ENCODE measurements at places on chromosomes 13 and 19. TPM values are rescaled to one million over a fixed set of nuclear protein-coding genes. Genes with fewer than 3 reads are reported as not detected.

The CDX2 gene
- total RNA-seq: not detected

The ADAT3 gene
- 13.4 TPM for total RNA-seq

The IFNL1 gene
- not detected for total RNA-seq

The KLHL1 gene
- total RNA-seq: not detected

The LAIR1 gene
- total RNA-seq: 1.9 TPM

The SIGLEC12 gene
- total RNA-seq: not detected

The ATP11A gene
- total RNA-seq: 22.8 TPM

The CALR3 gene
- not detected for total RNA-seq

DNA sequence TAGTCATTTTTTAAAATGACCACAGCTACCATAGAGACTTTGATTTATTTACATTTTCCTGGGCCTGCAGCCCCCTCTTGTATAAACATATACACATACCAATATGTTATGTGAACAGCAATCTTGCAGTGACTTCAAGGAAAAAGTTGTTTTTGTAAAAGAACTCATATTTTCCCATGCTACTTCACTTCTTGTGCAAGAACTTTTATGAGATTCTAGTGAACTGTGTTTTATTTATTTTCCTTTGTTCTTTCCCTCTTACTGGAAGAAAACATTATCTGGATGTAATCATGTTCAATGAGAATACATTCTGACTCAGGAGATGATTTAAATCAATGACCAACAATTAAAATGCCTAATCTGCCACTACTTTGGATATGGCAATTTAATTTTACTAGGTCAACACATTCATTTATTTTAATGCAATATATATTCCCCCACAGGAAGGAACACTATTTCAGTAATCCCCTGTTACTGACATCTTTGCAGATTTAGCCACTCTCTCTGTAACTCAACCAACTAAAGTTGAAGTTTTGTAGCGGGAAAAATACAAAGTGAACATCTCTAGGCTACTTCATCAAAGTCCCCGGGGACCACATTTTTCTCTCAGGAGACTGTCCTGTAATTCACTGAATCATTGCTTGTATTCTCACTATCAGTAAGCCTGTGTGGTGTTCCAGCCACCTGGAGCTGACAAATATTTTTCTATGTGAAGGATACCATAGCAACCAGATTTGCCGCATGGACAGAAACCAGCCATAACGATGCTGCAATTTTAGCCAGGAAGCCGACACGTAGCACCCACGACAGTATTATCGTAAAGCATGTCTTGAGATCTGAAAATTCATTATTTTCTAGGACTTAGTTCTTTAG lies 90.5 kb downstream of the STARD13 start:
- no peaks in the 10 kb centered on the region for H3K27me3 ChIP-seq
- no peaks in the 10 kb centered on the region for H3K36me3 ChIP-seq
- DNase-seq: no peak
- peaks cover 18% of the 10 kb centered on the region for H3K4me1 ChIP-seq
- peak overlapping the region; percentile 47 for H3K27ac ChIP-seq

DNA sequence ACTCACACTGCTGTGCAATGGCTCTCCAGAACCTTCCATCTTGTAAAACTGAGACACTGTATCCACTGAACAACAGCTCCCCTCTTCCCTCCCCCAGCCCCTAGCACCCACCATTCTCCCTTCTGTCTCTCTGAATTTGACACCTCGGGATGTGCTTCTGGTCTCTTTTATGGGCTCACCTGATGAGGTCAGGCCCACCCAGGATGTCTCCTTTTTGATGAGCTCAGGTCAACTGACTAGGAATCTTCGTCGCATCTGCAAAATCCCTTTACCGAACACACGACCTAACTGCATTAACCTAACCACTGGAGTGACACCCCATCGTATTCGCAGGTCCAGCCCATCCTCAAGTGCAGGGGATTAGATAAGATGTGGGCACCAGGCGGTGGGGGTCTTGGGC lies 73.9 kb downstream of the GNG7 start:
- DNase-seq: no peak
- peak overlapping the region; percentile 83 for H3K27ac ChIP-seq
- H3K36me3 ChIP-seq: no peaks in the 10 kb centered on the region
- H3K27me3 ChIP-seq: no peaks in the 10 kb centered on the region

DNA sequence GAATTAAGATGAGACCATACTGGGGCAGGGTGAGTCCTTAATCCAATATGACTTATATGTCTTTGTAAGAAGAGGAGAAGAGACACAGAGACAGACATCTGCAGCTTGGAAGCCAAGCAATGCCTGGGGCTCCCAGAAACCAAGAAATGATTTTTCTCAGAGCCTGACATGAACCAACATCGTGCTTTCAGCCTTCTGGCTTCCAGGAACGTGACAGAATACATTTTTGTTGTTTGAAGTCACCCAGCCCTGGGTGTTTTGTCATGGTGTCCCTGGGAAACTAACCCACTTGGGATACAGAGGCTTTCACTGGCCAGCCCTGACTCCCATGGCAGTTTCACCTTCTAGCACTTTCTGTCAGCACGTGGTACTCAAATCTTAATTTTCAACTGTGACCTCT lies 95.3 kb upstream of the SLC10A2 start:
- H3K4me3 ChIP-seq: no peak overlapping the region
- no peak for DNase-seq

DNA sequence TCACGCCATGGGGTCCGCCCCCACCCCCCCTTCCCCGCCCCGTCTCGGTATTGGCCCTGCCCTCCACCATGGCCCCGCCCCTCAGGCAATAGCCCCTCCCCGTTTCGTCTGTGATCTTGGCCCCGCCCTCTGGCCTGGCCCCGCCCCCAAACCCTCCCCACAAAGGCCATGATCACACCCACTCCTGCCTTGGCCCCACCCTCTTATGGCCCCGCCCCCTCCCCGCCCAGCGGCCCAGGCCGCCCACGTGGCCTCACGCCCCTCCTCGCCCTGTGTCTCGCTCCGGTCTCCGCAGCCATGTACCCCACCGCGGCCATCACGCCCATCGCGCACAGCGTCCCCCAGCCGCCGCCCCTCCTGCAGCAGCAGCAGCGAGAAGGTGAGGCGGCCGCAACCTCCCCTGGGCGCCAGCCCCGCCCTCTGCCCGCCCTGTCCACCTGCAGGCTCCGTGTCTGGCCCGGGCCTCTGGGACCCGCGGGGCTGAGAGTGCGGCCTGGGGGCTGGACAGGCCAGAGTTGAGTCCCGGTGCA lies 61.3 kb downstream of the CELF5 start:
- H3K36me3 ChIP-seq: no peaks in the 10 kb centered on the region
- peaks cover 55% of the 10 kb centered on the region for H3K27me3 ChIP-seq
- no peak overlapping the region for H3K27ac ChIP-seq
- DNase-seq: no peak
- peaks cover 17% of the 10 kb centered on the region for H3K4me1 ChIP-seq

- H3K27me3 ChIP-seq: no peaks in the 10 kb centered on the region
- no peak overlapping the region for H3K4me3 ChIP-seq
- H3K36me3 ChIP-seq: peaks cover 20% of the 10 kb centered on the region
- no peak overlapping the region for H3K27ac ChIP-seq
- DNase-seq: no peak
Measured at GRCh38 chr19:33199441-33200265, 5.5 kb downstream of the LRP3 start.

DNA sequence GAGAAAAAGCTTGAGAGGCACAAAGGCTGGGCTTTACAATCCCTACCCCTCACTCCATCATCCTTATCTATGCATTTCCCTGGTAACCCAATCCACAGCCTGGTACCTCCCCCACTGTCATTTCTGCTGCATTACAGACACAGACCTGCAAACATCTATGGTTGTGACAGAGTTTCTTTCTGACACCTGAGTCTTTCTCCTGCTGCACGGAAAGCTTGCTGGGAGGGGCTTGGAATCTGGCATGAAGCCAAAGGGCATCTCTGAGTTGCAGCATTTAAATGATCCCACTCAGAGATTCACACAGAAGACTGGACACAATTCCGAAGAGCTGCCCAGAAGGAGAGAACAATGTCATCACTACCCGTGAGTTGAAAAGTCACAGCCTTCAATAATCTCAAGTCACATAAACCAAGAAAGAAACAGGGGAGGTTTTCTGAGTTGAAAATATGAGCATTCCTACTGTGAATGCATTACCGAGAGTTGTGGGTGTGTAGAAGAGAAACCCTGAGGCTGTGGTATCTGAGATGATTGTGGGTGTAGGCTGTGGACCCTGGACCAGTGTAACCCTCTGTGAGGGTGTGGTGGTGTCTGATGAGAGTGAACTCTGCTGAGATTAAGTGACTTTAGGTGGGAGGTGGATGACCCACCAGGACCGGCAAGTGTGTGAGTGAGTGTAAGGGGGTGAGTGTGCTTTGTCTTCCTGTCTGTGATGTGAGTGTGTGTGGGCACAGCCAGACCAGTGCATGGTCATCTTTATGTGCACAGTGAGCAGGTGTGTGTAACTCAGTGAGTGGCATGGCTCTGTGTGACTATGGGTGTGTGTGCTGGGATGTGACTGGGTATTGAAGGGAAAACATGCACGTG lies at the start of gene LGALS14:
Gene LGALS14, plus strand, starts transcription at position 301 of the 864 bp plus-strand sequence. Its CDS starts 48 bp downstream, at position 349.
- no peak within 1 kb of the TSS for H3K27ac ChIP-seq
- H3K36me3 ChIP-seq: no peaks in the 10 kb centered on the region
- no peaks in the 10 kb centered on the region for H3K4me1 ChIP-seq
- H3K27me3 ChIP-seq: peaks cover 9% of the 10 kb centered on the region
- H3K4me3 ChIP-seq: no peak within 1 kb of the TSS

DNA sequence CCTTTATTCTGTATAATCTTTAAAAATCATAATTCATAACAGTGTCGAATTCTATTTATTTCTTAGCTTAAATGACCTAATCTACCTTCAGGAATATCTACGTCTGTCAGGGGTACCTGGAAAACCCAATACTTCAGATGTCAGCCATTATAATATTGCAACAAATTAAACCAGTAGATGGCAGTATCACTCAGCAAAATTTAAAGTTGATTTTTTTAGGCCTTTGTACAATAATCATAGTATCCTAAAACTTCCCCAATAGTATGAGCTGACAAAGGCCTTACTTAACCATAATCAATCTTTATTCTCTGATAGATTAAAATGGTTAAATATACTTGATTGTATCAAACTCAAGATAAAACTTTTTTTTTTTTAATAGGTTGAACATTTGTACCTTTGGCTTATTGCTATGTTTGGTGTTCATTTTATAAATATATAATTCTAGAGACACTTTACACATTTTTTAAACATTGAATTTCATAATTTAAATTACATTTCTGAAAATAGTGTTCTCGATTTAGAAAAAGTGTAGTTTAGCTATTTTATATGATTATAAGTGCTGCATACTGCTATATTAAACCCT lies 830.2 kb upstream of the SPRY2 start:
- H3K36me3 ChIP-seq: no peaks in the 10 kb centered on the region
- no peak overlapping the region for H3K27ac ChIP-seq
- no peak for DNase-seq
- no peak overlapping the region for H3K4me3 ChIP-seq

GRCh38 chr13:113641426-113641825 lies 16.6 kb downstream of the ATP4B start:
- peaks cover 54% of the 10 kb centered on the region for H3K36me3 ChIP-seq
- H3K4me3 ChIP-seq: no peak overlapping the region
- no peaks in the 10 kb centered on the region for H3K27me3 ChIP-seq
- DNase-seq: peak; percentile 40

- no peak overlapping the region for H3K27ac ChIP-seq
- no peaks in the 10 kb centered on the region for H3K36me3 ChIP-seq
- no peak for DNase-seq
- no peak overlapping the region for H3K4me3 ChIP-seq
- no peaks in the 10 kb centered on the region for H3K27me3 ChIP-seq
- no peaks in the 10 kb centered on the region for H3K4me1 ChIP-seq
Measured at GRCh38 chr13:106883976-106884375, 316.0 kb upstream of the ARGLU1 start.

DNA sequence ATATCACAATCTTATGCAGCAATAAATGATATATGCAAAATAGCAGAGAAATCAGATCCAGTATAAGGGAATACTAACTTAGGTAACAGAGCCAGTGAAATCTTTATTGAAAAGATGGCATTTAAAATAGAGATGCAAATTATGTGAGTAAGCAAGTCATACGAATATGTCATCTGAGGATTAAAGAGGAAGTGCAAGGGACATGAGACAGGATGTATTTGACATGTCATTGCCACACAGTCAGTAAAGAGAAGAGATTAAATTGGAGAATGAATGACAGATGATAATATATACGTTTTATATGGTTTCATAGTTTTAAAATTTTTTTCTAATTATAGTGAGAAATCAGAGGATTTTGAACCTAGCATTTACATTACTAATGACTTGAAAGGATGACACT lies 426.4 kb downstream of the SLITRK5 start:
- H3K27me3 ChIP-seq: no peaks in the 10 kb centered on the region
- H3K27ac ChIP-seq: no peak overlapping the region
- H3K36me3 ChIP-seq: no peaks in the 10 kb centered on the region
- DNase-seq: no peak
- H3K4me1 ChIP-seq: no peaks in the 10 kb centered on the region

- H3K4me3 ChIP-seq: no peak overlapping the region
- peaks cover 11% of the 10 kb centered on the region for H3K27me3 ChIP-seq
- DNase-seq: peak; percentile 52
- H3K4me1 ChIP-seq: no peaks in the 10 kb centered on the region
Measured at GRCh38 chr19:29326351-29326750, 113.4 kb upstream of the UQCRFS1 start.

DNA sequence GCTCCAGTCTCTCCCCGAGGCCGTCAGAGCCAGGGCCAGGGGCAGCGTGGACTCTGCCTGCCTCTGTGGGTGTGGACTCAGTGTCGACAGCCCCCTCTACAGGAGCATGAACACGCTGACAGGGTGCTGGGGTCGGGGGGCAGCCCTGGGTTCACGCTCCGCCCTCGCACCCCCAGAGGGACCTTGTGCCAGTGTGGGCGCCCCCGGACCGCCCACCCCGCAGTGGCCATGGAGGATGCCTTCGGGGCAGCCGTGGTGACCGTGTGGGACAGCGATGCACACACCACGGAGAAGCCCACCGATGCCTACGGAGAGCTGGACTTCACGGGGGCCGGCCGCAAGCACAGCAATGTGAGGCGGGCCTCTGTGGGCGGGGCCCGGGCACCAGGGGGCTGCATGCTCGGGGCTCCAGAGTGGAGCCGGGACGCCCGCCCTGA lies 8.3 kb downstream of the TRPM4 start:
- peaks cover 17% of the 10 kb centered on the region for H3K4me1 ChIP-seq
- peak overlapping the region; percentile 69 for H3K27ac ChIP-seq
- no peak overlapping the region for H3K4me3 ChIP-seq
- no peak for DNase-seq
- H3K36me3 ChIP-seq: peaks cover 32% of the 10 kb centered on the region

GRCh38 chr13:76965759-76966421 lies 17.6 kb downstream of the ACOD1 start:
- H3K4me3 ChIP-seq: no peak overlapping the region
- no peak overlapping the region for H3K27ac ChIP-seq
- no peak for DNase-seq
- H3K4me1 ChIP-seq: peaks cover 15% of the 10 kb centered on the region
- H3K27me3 ChIP-seq: no peaks in the 10 kb centered on the region

DNA sequence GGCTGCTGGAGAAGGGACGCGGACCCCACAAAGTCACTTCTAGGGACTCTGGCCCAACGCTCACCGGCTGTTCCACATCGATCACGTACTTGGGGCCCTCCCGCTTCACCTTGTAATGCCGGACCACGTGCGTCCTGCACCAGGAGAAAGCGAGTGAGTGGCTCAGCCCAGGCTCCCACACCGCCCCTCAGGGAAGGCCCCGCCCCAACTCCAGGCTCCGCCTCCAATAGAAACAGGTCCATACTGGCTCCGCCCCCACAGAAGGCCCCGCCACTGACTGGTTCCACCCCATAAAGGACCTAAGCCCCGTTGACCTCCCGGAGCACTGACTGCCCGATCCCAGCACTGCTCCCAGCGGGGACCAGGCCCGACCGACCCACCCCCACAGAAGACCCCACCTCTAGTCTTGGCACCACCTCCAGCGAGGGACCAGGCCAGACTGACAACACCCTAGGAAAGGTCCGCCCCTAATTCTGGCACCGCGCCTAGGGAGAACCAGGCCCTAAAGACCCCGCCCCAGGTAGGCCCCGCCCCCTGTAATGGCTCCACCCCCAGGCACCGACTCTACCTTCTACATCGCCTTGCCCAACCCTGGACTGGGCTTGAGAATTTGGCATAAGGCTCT lies 11.3 kb downstream of the STAP2 start:
- H3K36me3 ChIP-seq: peaks cover 13% of the 10 kb centered on the region
- H3K4me3 ChIP-seq: peak overlapping the region; percentile 1
